Hematopoietic multipotent progenitor cell treated with erythropoietin and hydrocortisone succinate and interleukin-3 and kit ligand, for 6 days (in vitro differentiated cells): ENCODE measurements at places on chromosomes 2 and 18.

GRCh38 chr2:239142806-239143205 lies 258.0 kb downstream of the HDAC4 start:
- DNase-seq: no peak

DNA sequence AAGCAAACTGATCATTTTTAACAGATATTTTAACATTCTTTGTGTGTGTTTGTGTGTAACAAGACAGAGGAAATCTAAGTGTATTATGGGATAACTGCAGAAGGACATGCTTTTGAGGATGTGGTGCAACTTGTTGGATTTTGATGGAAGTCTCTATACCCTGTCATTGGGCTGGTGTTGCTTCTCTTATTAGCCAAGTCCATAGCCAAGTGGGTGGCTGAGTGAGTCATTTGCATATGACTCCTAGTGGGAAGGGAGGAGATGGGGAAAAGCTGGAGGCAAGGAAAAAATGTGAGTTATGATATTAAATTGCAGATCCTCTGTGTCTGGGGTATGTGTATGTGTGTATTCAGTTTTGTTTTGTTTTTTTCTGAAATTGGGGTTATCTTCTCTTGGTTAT lies 879.9 kb downstream of the DCC start:
- no peak for DNase-seq

- peak; percentile 18 for DNase-seq
Observed at GRCh38 chr2:109637749-109638570, 23.8 kb downstream of the SOWAHC start.

DNA sequence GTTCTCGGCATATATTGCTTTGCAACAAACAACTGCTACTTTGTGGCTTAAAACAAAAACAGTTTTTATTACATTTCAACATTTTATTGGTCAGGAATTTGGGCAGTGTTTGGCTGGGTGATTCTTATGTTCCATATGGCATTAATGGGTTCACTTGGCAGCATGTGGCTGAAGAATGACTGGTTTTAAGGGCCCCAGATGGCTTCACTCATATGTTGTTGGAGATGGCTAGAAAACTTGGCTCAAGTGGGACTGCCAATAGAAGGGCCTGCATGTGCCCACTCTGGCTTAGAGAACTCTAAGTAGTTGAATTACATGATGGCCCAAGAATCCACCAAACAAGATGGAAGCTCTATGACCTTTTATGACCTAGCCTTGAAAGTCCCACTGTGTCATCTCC lies 86.1 kb downstream of the FASTKD2 start:
- DNase-seq: no peak

GRCh38 chr2:182404975-182405561 lies 21.8 kb downstream of the PDE1A start:
- DNase-seq: no peak

- no peak for DNase-seq
Observed at GRCh38 chr2:16282511-16282910, 342.2 kb downstream of the MYCN start.

GRCh38 chr2:199220920-199221319 lies 236.8 kb downstream of the SATB2 start:
- DNase-seq: no peak

GRCh38 chr2:30392097-30392496 lies 54.9 kb upstream of the LCLAT1 start:
- no peak for DNase-seq

- DNase-seq: peak; percentile 62
Observed at GRCh38 chr2:241507430-241508239, 749 bp downstream of the STK25 start.

DNA sequence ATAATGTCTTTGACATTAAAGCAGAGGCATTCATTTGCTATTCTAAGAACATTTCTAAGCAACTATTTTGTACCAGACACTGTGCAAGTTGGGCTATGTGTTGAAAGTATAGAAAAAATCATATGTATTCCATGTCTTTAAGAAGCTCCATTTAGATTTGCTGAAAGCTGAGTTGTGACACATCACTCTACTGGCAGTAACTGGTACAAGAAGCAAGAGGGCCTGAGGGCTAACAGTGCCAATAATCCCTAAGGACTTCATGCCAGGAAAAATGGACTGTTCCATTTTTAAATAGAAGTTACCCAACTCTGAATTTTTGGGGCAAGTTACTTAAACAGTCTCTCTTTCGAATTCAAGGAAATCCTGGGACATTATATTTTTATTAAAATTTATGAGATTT lies 178.7 kb downstream of the SRBD1 start:
- DNase-seq: no peak

DNA sequence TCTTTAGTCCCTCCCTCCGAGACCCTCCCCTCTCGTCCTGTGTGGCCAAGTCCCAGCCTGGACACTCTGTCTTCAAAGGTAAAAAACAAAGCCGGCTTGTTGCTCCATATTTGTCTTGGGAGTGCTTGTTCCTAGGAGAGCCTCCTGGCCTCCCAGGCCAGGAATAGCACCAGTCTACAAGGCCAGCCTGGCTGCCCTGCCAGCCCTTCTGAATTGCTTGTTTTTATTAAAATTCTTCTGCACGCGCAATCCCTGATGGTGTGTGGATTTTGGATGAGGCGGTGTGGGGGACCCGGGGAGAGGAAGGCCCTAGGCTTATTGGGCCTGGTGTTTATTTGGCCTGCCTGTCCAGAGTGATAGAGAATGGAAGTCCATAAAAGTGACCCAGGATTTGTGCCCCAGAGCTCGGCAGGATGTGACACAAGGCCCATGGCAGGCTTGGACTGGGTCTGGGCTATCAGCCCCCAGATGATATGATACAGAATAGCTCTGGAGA lies 297.3 kb downstream of the CYP26B1 start:
- no peak for DNase-seq

GRCh38 chr2:57987835-57988573 lies 58.6 kb upstream of the VRK2 start:
- no peak for DNase-seq

DNA sequence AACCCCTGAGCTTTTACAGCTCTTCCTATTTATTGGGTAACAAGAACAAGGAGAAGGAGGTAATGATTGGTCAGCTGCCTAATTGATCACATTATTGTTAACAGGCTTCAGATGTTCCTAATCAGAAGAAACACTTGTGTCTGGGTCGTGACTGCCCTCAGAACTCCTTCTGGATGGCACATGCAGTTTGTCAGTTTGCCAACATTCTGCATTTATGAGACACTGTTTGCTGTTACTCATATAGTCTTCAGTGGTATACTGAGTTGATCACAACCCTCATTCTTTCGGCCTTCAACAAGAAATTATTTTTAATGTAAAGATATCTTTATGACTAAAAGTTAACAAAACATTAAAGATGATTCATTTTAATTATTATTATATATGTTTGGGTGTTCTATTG lies 95.7 kb upstream of the DOCK10 start:
- no peak for DNase-seq

GRCh38 chr18:10101729-10102128 lies 187.9 kb downstream of the VAPA start:
- DNase-seq: no peak

GRCh38 chr2:143321994-143322393 lies 192.8 kb downstream of the ARHGAP15 start:
- peak; percentile 94 for DNase-seq

DNA sequence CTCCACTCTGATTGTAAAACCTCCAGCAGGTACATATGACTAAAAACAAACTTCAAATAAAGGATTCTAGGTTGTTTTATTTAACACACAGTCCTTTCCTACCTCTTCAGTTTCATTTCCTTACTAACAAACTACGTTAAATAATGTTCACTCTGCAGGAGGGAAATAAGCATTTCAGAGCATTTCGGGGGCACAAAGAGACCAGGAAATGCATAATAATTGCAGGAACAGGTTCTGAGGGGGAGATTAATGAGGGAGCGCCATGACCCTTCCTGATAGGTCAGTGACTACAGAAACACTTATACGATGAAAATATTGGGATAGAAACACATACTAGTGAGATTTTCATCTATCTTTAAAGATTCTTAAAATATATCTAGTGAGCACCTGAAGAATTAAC lies 416.6 kb downstream of the NRXN1 start:
- DNase-seq: no peak

DNA sequence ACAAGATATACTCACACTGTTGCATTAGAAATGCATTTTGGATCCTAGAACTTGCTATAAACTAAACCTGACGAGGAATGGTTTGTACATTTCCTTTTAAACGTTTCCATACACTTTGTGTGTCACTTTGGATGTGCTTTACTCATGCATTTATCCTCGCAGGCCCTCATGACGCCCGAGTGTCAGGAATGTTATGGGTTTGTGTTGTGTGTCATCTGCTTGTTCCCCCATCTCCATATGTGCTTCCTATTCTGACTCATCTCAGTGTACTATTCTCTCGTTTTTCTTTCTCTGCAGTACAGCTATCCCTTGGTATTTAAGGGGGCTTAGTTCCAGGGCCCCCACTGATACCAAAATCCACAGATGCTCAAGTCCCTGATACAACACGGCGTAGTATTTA lies 121.5 kb upstream of the RASGRP3 start:
- DNase-seq: no peak

DNA sequence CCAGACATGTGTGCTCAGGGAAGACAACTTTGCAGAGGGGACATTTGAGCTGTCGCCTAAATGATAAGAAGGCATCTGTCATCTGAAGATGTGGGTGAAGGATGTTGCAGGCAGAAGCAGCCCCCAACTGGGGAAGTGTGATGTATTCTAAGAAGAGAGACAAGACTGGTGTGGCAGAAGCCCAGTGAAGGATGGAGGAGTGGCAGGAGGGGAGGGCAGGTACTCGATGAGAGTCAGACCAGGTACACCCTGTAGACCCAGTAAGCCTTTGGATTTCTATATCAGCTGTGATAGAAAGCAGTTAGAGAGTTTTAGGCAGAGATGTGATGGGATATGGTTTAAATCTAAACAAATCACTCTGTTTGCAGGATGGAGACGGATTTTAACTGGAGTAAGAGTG lies 19.2 kb downstream of the SLC14A2 start:
- no peak for DNase-seq

DNA sequence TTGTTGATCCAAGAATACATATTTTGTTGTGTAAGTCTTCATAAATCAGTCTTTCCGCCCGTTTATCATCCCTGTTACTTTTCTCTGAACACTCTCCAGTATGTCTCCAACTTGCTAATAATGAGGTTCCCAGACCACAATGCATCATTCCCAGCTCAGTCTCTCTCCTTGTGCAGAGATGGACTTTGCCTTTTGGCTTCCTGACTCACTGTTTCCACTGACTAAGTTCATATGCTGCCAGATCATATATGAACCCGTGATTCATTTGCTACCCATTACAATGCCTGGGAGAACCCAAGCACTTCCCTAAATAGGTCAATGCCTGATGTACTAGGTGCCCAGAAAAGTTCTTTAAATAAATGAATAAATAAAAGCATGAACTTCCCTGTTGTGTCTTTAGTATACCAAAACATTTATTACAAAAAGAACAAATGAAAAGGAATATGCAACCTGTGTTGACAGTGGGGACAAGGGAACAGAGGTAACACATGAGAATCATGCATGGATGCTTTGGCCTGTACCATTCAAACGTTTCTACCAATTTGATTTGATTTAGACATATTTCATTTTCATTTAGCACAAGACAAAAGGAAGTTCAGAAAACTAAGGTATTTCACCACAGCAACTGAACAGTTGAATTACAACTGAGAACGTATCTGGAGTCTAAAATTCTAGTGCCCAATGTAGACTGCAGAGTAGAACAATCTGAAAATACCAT lies 215.4 kb upstream of the HNRNPA3 start:
- no peak for DNase-seq

DNA sequence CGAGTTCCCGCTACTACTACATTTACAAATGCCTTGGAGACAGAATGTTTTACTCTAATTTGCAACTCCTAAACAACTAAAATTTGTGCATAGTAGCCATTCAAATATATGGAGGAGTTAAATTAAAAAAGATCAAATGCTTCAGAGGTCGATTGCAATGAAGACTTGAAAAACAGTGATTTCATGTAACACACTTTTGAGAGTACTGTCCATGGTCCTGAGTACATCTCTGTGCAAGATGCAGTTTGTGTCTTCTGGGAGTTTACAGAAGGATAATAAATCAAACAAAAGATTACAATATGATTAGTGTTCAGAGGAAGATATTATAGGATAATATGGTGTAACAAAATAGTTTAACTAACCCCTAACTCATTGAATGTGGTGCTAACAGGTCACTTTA lies 894.7 kb downstream of the TMEM182 start:
- peak; percentile 20 for DNase-seq

- peak; percentile 85 for DNase-seq
Observed at GRCh38 chr2:48332286-48332685, 197.7 kb upstream of the STON1 start.

DNA sequence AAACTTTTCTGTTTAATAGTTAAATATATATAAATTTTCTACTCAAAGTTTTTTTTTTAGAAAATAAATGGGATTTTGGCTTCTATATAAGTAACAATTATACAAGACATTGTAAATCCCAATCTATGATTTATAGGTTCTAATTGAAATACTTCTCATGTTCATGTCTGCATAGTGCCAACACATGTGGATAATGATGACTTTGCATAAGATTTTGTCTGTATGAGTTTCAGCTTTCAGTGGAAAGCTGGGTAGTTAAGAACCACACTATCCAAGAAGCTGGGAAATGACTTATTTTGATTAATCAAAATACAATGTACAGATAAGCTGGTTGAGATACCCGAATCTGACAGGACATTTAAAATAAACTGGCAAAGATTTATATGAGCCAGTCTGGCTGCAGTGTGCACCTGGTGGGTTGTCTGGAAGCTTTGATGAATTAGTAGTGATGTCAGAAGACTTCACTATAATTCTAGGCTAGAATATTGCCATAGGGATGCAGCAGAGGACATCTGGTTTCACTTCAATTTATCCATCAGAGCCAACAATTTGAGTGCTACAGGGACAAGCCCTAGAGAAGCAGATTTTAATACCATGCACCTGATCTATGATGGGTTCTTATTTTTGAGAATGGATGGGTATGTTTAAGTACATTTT lies 45.4 kb downstream of the EML6 start:
- no peak for DNase-seq

DNA sequence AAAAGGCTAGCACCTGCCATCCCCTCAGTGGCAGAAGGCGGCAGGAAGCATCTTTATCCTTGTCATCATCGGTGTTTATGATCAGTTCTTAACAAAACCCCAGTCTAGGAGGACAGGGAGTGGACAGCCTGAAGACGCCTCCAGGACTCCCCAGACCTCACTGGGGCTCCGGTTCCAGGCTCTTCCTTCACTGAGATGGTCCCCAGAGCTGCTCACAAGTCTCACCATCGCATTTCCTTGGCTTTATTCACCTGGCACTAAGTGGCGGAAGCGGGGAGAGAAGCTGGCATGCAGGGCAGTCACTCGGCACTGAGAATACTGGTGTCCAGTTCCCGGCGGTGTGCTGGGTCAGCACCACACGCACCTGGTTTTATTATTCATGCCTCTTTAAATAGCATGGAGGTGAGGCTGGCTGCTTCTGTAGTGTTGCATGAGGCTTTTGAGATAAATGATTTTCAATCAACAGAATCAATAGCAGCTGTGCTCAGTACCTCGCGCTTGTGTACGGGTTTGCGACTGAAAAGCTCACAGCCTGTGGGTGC lies 68.7 kb downstream of the CABLES1 start:
- no peak for DNase-seq

DNA sequence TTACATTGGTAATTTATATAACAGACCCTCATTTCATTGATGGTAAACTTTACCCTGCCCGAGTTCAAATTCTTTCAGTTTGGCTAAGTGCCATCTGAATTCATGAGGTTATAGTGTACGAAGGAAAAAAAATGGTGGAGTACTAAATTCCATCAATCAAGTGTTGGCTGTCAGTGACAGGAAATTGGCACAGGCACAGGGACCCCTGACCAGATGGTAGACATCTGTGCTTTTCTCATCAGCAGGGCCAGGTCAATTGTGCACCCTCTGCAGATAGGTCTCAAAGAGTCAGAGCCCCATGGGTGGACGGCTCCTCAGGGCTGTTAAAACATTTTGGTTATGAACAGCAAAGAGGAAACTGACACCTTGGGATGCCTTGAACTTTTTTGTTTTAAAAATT lies 439.2 kb downstream of the SETBP1 start:
- DNase-seq: no peak
